ENCODE measurements at places on chromosomes 3 and 15.
A peak's percentile ranks its signal among the peaks of the same experiment; 100 is the strongest.

- no peak for DNase-seq
These were observed 184.5 kb upstream of the CHRNA7 start for GRCh38 chr15:31845791-31846190.

DNA sequence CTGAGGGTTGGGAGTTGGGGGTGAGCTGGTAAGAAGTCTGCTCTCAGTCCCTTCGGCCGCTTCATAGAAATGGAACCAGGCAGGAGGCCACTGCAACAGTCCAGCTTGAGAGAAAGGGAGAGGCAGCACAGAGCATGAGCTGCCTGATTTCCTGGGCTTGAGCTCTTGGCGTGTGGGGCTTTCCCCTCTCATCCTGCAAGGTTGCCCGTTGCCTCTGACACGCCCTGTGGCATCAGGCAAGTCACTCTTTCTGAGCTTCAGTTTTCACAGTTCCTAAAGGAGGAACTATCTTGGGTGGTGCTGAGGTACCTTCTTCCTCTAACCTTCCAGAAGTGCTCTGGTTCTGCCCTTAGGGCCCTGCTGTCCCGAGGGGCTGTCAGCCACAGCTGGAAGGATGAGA lies 4.9 kb downstream of the MESP2 start:
- DNase-seq: no peak

- no peak for DNase-seq
These were observed 56.4 kb downstream of the FEM1B start for GRCh38 chr15:68333775-68334470.

DNA sequence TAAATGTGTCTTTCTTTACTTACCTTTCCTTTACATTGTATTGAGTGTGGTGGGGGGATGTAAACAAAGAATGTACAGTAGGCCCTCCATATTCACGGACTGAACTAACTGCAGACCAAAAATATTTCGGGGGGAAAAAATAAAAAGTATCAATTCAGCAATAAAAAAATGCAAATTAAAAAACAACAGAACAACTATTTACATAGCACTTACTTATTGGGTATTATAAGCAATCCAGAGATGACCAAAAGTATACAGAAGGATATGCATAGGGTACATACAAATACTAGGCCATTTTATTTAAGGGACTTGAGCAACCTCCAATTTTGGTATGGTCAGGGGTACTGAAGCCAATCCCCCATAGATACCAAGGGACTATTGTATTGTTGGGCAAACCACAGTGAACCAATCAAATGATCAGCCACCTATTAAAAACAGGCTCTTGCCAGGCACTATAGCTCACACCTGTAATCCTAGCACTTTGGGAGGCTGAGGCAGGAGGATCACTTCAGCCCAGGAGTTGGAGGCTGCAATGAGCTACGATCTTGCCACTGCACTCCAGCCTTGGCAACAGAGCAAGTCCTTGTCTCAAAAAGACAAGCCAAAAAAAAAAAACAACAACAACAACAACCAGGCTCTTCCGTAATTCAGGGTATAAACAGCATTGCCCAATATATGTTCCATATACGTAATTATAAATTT lies 1.8 kb downstream of the VPS13C start:
- no peak for DNase-seq

GRCh38 chr3:113585720-113586119 lies 53.4 kb downstream of the SIDT1 start:
- DNase-seq: no peak

- DNase-seq: no peak
These were observed 5.3 kb downstream of the CLK3 start for GRCh38 chr15:74620636-74621545.

DNA sequence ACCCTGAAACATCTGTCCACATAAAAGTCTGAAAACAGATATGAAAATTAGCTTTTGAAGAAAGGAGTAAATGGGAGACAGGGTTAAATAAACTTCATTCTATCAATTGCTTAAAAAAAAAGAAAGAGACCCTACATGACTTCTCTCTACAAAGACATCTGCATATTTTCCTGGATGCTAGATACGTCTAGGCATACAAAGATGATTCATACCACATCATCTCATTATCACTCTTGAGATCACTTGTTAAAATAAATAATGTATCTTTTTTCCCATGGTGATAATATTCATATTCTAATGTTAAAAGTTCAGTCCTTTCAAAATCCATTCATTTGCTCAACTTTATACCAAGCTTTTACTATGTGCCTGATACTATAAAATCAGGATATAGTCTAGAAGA lies 295.8 kb downstream of the MAGI1 start:
- DNase-seq: no peak

GRCh38 chr3:50491023-50491422 lies 12.4 kb downstream of the CACNA2D2 start:
- no peak for DNase-seq

- DNase-seq: no peak
These were observed 98.5 kb downstream of the LRRC3B start for GRCh38 chr3:26721047-26721446.

DNA sequence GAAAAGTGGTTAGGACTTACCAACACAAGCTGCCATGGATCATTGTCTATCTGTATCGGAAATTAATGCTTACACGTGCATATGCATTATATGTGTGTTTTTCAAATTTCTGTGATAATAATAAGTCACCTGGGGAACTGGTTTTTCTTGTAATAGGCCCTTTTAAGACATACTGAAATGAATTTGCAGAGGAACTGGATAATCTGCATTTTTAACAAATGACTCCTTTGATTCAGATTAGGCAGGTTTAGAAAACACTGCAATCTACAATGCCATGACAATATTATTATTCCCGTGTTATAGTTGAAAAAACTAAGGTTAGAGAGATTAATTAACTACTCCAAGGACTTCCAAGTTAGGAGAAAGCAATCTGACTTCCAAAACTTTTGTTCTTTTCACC lies 23.4 kb downstream of the STRIT1 start:
- peak; percentile 15 for DNase-seq

DNA sequence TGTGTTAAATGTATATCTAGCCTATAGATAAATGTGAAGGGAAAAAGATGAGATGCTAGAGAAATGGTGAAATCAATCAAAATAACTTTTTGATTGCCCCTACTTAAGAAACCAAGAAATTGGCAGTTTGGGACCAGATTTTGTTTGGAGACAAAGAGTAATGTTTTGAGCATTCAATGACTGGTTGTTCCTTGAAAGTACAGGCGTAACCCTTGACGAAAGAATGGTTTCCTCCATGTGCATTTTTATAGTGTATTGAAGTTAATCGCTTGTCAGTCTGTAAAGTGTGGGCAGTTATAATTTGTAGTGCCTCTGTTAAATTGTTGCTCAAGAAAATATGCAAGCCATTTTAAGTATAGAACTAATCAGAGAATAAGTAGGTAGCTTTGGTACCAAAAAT lies 1.2 kb downstream of the KIF23 start:
- no peak for DNase-seq

- DNase-seq: no peak
These were observed 231.1 kb upstream of the DPH6 start for GRCh38 chr15:35777061-35777460.

DNA sequence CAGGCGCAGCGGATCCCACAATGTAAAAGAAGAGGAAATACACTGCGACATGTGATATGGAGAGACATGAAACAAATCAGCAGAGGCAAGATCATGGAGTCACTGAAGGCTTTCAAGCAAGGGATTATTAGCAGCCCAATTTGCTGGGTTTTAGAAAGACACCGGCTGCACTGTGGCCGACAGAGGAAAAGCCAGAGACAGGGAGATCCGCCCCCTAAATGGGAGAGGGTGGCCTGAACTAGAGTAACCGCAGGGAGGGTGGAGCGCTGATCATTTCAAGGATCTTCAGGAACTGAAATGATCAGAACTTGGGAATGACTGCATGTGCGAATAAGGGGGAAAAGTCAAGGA lies 612 bp upstream of the C15orf40 start:
- peak; percentile 0 for DNase-seq

All from right renal pelvis (tissue), 4 donors.